A549 treated with Mapracorat at 1 μM for 4 hours (cell line): ENCODE measurements at places on chromosomes 11 and 22. TPM values are rescaled to one million over a fixed set of nuclear protein-coding genes. Genes with fewer than 3 reads are reported as not detected.

Gene SF3A1
- total RNA-seq = 45.5 to 66.8 TPM (median 65.0 TPM) in 5 replicates

Gene C22orf31
- not detected in 5 replicates for total RNA-seq

Gene GAL
- 10.2 to 23.6 TPM (median 19.2 TPM) in 5 replicates for total RNA-seq

Gene MYOD1
- not detected in 5 replicates for total RNA-seq

Gene CATSPERZ
- total RNA-seq = 1.7 to 2.7 TPM (median 2.4 TPM) in 5 replicates

Gene RGL4
- total RNA-seq = not detected in 5 replicates

Gene APOL4
- total RNA-seq = 0.12 TPM in 1 of 5 replicates, not detected in the others

Gene ADM2
- 0.44 to 0.68 TPM (median 0.51 TPM) in 5 replicates for total RNA-seq

Gene MS4A3
- total RNA-seq = not detected in 5 replicates

Gene CFAP68
- total RNA-seq = 30.0 to 36.1 TPM (median 32.4 TPM) in 5 replicates

Gene HEPN1
- total RNA-seq = not detected in 5 replicates
